M059J (cell line): ENCODE measurements at places on chromosomes 2 and 18.

GRCh38 chr18:62754026-62754425 lies 38.7 kb downstream of the PHLPP1 start:
- no peak for DNase-seq

- DNase-seq = peak; percentile 48
Observed at GRCh38 chr2:37143974-37144373, 12.8 kb downstream of the EIF2AK2 start.

GRCh38 chr2:53536583-53537361 lies 230.8 kb upstream of the CHAC2 start:
- no peak for DNase-seq

GRCh38 chr2:68931799-68932198 lies 20.9 kb downstream of the GKN2 start:
- DNase-seq = no peak

DNA sequence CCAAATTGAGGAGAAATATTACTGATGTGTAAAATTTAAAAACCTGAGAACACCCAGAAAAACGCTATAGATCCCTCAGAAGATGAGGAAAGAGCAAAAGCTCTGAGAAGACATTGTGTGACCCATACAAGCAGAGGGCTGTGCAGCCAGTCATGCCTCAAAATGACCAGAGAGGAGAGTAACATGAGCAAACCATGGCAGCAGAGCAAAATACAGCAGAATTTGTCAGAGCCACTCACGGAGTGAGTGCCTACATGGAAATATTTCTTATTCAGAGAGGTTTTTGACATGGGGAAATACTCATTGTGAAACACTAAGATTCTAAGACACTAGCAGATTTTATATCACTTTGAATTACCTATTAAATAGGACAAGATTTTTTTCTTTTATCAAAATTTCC lies 96.8 kb upstream of the DNAJC10 start:
- DNase-seq = no peak
